Stimulated activated CD4-positive, alpha-beta T cell treated with anti-CD3 and anti-CD28 coated beads, Interleukin-4, amount 100 ng/mL, for 1 hour (primary cell): ENCODE measurements at places on chromosomes 3 and 15.

DNA sequence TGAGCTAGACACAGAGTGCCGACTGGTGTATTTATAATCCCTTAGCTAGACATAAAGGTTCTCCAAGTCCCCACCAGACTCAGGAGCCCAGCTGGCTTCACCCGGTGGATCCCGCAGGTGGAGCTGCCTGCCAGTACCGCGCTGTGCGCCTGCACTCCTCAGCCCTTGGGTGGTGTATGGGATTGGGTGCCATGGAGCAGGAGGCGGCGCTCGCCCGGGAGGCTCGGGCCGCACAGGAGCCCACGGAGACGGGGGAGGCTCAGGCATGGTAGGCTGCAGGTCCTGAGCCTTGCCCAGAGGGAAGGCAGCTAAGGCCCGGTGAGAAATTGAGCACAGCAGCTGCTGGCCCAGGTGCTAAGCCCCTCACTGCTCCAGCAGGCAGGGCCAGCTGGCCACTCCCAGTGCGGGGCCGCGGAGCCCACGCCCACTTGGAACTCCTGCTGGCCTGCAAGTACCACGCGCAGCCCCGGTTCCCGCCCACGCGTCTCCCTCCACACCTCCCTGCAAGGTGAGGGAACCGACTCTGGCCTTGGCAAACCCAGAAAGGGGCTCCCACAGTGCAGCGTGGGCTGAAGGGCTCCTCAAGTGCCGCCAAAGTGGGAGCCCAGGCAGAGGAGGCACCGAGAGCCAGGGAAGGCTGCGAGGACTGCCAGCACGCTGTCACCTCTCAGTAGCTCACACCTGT lies 109.7 kb downstream of the NSMCE3 start:
- DNase-seq = no peak

- no peak for DNase-seq
Observed at GRCh38 chr3:188435266-188435665, 281.3 kb downstream of the LPP start.

DNA sequence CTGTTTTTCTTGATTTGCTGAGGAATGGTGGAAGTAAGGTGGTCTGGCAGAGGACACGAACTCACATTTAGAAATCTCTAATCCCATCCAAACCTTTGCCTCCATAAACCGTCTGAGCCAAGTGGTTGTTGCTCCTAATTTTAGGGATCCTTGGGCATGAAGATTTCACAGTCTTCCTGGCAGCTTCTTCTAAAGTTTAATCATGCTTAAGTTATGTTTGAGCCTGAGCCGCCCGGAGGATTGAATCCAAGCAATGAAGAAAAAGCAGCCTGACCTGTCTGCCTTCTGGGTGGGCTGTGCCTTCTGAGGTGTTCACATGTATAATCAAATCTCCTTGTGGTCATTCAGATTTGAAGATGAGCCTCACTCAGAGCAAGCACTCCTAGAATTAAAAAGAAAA lies 249.0 kb downstream of the CD47 start:
- no peak for DNase-seq

- no peak for DNase-seq
Observed at GRCh38 chr3:187403768-187404288, 35.6 kb downstream of the RTP4 start.

GRCh38 chr15:38080651-38081275 lies 146.3 kb downstream of the TMCO5A start:
- DNase-seq = no peak

- DNase-seq = no peak
Observed at GRCh38 chr3:156109989-156110388, 10.4 kb upstream of the KCNAB1 start.

- DNase-seq = no peak
Observed at GRCh38 chr3:42601896-42602581, 1.6 kb downstream of the NKTR start.

DNA sequence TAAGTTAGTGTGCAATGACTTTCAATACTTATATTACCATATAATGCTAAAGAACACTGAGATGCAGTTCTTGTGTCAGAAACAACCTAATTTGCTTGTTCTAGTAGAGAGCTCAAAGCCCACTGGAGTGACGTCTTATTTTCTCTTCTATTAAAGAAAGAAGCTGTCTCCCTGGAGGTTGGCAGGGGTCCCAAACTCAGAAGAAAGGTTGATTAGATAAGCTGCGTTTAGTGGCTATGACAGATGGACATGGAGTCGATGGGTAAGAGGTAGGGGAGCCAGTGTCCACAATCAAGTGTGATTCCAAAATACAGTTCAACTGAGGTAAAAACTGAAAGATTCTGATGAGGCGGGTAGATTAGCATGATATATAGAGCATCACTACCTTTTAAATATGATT lies 363.6 kb downstream of the NLGN1 start:
- DNase-seq = no peak

GRCh38 chr3:181317508-181317907 lies 328.0 kb upstream of the DNAJC19 start:
- DNase-seq = no peak

GRCh38 chr3:44827196-44827595 lies 34.5 kb upstream of the TMEM42 start:
- DNase-seq = no peak
